ENCODE measurements at places on chromosomes 1 and 21.
A peak's percentile ranks its signal among the peaks of the same experiment; 100 is the strongest.

DNA sequence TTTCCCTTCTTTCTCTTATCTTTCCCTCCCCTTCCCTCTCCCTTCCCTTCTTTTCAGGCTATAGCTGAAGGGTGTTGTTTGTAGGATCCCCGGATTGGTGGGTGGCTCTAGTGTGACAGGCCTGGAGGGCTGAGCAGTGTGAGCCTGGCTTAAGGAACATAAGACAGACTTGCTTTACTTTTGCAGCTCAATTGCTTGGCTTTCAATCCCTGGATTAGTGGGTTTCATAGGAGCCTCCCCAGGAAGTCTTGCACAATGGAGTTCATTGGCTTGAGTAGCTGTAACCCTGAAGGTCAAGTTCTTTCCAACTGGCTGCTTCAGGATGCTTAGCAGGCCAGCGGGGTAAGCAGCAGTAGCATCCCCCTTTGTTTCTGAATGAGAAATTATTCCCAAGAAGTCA is 126.7 kb downstream of the CAMTA1 start:
- peak; percentile 42 for DNase-seq

DNA sequence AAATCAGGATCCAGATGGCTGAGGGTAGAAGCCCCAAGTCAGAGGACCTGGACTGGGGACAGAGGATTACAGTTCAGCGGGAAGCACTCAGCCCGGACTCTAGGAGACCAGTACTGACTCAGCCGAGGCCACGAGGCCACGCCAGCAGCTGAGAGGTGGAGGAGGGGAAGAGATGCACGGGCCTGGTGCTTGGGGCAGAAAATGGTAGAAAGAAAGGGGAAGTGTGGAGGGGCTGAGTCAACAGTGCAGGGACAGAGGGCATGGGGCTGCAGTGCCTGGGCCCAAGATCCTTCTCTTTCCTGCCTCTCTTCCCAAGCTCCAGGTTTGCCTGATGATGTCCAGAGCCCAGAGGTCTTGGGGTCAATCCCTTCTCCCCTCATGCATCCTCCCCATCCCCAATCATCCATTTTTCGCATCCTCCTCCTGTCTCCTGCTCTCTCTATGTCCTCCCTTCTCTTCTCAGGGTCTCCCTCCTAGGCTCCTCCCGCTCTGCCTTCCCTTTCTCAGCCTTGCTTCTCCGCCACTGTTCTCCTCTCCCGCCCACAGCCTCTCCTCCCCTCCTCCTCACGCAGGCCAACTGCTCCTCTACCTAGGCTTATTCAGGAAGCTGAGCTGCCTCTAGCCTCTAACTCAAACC is 7.7 kb downstream of the ARHGEF2 start:
- peak; percentile 45 for DNase-seq

- no peak for DNase-seq
These were observed 817.9 kb downstream of the PLA2G4A start for GRCh38 chr1:187646536-187647107.

- no peak for DNase-seq
These were observed 625.2 kb upstream of the NCAM2 start for GRCh38 chr21:20373031-20373430.

- no peak for DNase-seq
These were observed 200.6 kb upstream of the HMCN1 start for GRCh38 chr1:185533596-185533995.

- DNase-seq = no peak
These were observed 9.2 kb downstream of the OR2G3 start for GRCh38 chr1:247614625-247615024.

DNA sequence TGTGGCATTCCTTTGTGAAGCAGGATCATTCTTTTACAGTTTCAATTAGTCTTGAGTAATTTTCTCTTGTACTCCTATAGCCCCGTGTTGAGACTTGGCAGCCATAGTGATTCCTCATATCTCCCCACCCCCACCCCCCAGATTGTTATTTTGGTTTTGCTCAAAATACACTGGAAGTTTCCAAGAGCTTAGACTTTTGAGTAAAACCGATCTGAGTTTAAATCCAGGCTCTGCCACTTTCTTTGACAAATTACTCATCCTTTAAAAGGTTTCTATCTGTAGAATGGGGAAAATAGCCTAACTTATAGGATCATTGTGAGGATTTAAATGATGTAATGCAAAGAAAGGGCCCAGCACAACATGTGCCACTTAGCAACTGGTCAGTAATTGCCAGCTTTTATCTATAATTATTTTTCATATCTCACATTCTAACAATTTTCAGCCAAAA is 53.1 kb upstream of the RC3H1 start:
- no peak for DNase-seq

DNA sequence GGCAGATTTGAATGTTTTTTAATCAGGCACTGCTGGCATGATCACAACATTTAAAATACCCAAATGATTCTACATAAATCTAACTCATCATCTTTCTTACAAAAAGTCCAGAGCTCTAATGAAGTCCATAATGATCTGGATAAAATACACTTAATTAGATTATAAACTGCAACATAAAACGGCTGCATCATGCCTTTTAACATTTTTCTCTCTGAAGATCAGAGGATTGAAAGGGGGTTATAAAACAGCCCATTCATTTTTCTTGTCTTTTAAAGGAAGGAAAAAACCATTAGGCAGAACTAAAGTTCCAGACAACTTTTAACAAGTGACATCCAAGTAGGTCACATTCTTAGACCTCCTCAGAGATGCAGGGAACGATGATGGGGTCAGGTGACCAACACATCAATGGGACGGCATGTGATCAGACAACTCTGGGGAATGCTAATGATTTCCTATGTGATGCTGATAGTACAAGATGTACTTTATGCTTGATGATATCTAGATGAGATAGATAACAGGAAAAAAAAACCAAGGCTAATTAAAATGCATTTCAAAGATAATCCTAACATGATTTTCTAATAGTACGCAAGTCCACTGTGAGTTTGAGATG is 455.1 kb downstream of the SMYD3 start:
- no peak for DNase-seq

- no peak for DNase-seq
These were observed 77.9 kb downstream of the GTF2B start for GRCh38 chr1:88813471-88813870.

DNA sequence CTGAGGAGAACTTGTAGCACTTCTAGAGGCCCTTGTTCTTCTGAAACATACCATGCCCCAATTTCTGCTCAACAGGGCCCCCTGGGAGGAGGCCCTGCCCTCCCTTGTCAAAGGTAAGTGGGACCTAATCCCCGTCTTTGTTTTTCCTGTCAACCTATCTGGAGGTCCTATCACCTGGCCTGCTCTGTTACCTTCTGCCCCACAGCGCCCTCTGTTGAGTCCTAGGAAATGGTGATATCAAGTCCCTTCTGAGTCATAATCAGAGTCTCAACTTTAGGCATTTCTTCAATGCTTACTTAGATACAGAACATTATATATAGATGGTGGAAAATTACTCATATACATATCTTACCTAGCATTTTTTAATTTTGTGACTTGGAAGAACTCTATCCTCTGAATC is 28.2 kb upstream of the FCRL4 start:
- peak; percentile 18 for DNase-seq

DNA sequence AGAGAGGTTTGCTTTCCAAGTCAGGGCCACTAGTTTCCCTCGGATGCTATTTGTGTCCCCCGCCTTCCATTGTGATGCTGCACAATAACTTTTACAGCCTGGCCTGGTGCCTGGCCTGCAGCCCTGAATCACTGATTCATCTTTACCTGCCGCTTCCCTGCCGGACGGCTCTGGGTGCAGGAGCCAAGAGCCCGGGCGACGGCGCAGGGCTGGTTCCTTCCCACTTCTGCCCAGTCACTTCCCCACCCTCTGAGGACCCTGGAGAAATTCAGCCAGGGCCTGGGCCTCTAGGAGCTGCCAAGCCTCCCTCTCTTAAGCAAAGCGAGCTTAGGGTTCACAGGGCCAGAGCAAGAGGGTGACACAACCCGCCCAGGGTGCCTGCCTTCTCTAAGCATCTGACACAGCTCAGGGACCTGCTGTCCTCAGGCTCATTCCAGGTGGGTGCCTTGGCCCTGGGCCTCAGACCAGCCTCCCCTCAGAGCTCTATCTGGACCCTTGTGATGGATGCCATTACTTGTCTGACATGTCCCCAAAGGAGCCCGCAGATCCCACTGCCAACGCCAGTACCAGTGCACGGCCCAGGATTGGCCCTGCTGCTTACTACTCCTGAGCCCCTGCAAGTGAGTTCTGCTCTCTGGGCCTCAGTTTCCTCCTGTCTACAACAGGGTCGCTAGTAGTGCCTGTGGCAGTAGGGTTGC is 381.0 kb upstream of the VAMP3 start:
- no peak for DNase-seq

- DNase-seq = no peak
These were observed 60.7 kb upstream of the TEKT2 start for GRCh38 chr1:36023098-36023769.

- DNase-seq = no peak
These were observed 5.3 kb downstream of the E2F2 start for GRCh38 chr1:23525558-23526250.

GRCh38 chr1:51309291-51309690 is 21.1 kb downstream of the TTC39A start:
- DNase-seq = no peak

All from kidney tubule cell (primary cell).